ENCODE measurements at places on chromosomes 2 and 18.

GRCh38 chr2:71477231-71477691 is 23.9 kb downstream of the DYSF start:
- no peak for DNase-seq

GRCh38 chr18:22977847-22978701 is 44.9 kb downstream of the RBBP8 start:
- DNase-seq = no peak

DNA sequence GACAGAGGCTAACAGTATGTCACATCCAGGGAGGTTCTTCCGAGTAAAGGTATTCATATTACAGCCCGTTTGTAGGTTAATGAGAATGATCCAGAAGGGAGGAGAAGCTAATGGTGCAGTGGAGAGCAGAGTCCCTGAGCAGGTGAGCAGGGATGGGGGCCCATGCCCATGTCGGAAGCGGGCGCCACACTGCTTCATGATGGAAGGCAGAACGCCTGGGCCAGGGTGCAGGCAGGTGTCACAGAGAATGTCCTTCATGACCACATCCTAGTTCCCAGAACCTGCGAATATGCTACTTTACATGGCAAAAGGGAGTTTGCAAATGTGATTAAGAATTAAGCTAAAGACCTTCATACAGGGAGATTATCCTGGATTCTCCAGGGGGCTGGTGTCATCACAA is 4.0 kb downstream of the HES6 start:
- DNase-seq = no peak

- no peak for DNase-seq
Measured at GRCh38 chr2:234447189-234447588, 49.7 kb downstream of the ARL4C start.

- peak; percentile 17 for DNase-seq
Measured at GRCh38 chr18:72762515-72763122, 105.2 kb downstream of the NETO1 start.

GRCh38 chr2:23008440-23008839 is 376.5 kb upstream of the KLHL29 start:
- DNase-seq = no peak

DNA sequence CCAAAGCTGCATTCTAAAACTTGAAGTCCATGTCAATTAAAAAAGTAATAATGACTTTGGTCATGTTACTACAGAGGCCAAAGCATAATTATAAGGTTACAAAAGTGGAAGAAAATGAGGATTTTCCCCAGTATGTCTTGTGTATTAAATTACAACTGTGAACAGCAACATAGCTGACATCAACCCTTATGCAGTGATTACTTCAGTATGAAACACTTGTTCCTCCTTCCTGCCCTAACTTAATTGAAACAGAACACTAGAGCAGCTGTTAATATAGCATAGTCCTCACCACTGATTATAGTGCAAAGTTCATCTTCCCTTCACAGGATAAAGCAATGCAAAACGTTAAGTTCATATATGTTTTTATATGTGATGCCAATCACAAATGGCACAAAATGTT is 29.9 kb downstream of the EPB41L3 start:
- no peak for DNase-seq

GRCh38 chr18:50751947-50752346 is 67.9 kb downstream of the MRO start:
- no peak for DNase-seq

DNA sequence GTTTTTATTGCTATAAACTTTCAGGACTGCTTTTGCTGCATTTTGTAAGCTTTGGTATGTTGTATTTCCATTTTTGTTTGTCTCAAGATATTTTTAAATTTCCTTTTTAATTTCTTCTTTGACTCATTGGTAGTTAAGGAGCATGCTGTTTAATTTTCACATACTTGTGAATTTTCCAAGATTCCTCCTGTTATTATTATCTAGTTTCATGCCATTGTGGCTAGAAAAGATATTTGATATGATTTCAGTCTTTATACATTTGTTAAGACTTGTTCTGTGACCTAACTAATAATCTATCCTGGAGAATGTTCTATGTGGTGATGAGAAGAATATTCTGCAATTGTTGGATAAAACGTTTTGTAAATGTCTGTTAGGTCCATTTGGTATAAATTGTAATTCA is 62.1 kb downstream of the NUP35 start:
- no peak for DNase-seq

DNA sequence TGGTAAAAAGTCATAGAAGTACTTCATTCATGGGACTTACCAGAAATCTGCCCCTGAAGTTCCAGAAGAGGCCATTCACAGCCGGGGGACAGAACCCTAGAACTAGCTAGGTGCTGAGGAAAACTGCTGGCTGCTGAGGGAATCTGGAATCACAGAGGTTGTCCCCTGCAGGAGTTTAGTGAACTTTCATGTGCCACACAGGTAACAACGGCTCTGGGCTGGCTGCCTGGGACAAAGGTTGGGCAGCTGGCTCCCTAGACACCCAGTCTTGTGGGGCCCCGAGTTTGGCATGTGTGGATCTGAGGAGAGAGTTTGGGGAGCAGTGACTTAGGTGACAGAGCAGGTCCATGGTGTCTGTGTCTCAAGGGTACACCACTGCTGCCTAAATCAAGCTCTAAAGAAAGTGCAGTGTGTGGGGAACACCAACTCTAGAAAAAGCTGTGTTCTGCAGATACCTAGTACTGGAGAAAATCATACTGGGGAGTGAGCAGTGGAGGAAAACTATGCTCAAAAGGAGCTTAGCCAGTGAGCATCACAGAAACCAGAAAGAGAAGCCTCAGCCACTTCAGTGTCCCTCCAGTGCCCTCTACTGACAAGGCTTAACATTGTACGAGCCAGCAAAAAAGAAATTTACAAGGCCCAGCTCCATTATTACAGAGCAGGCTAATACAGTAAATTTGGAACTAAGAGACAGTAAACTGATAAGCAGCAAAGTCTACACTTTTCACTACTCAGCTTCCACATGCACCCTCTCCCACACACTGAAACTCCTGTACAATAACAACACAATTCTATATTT is 15.2 kb downstream of the GALNT3 start:
- peak; percentile 20 for DNase-seq

GRCh38 chr2:236823963-236824362 is 254.3 kb downstream of the ACKR3 start:
- no peak for DNase-seq

DNA sequence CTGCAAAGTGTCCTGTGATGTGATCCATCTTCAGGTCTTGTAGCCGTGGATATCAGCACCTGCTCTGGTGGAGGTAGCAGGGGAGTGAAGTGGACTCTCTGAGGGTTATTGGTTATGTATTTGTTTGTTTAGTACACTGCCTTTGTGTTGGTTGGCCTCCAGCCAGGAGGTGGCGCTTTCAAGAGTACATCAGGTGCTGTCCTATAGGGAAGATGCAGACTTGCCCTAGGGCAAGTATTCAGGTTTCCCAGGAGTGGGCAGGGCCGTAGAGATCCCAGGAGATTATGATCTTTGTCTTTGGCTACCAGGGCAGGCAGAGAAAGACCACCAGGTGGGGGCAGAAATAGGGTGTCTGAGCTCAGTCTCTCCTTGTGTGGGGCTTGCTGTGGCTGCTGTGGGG is 411.8 kb downstream of the SOX11 start:
- no peak for DNase-seq

GRCh38 chr2:68854476-68854875 is 16.7 kb downstream of the BMP10 start:
- DNase-seq = no peak

All from endothelial cell (in vitro differentiated cells).